ENCODE measurements at places on chromosomes 1 and 21.
A peak's percentile ranks its signal among the peaks of the same experiment; 100 is the strongest.

- DNase-seq, result peak; percentile 10
Observed at GRCh38 chr1:176315519-176316220, 108.6 kb upstream of the COP1 start.

- no peak for DNase-seq
Observed at GRCh38 chr1:47424336-47424982, 8.4 kb downstream of the FOXE3 start.

DNA sequence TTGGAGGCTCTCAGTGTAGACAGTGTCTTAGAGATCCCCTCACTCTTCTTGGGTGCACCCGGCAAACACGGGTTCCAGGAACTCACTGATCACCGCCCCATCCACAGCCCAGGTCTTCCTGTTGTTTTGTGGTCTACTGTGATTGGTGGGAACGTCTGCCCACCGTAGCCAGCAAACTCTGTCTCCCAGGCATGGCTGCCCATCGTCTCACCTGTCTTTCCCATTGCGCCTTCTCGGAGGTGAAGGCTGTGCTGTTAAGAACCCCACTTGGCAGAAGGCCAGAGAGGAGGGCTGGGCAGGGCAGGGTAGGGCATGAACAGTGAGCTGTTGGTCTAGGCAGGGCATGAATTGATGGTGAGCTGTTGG, 14.1 kb upstream of the KCNA2 start:
- no peak for DNase-seq

GRCh38 chr1:5973771-5974170, 18.5 kb downstream of the NPHP4 start:
- no peak for DNase-seq

DNA sequence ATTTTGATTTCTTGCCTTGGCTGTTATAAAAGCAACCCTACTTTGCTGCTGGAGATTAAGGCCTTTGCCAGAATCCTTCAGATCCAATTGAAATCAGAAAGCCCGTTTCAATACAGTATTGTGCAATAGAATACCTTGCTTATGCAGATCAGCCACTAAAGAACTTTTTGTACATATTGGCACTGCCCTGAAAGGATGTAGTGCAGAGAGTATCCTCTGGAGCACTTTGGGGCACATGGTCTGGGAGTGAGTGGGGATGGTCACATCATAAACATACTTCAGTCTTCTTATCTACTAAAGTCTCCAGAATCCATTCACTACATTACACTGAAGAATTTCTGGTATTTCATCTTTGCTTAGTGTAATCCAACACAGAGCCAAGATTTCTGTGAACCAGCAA, 189.0 kb downstream of the CENPF start:
- no peak for DNase-seq

DNA sequence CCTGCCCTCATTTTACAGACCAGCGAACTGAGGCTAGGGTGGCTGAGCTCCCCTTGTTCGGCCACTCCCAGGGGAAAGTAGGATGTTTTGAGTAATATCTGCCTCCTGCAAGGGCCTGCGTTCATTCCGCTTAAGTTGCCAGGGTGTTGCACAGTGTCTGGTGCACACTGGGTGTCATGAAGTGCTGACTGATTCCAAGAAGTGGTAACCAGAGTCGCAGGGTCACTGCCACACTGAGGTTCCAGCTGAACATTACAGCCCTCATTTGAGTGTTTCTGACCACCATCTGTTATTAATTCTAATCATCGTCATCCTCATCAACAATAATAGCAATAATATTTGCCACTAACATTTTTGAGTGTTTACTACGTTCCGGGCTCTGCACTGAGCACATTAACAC, 250.6 kb downstream of the KAZN start:
- DNase-seq, result no peak

GRCh38 chr1:177812144-177812543, 157.7 kb downstream of the SEC16B start:
- no peak for DNase-seq

GRCh38 chr1:117070124-117070523, 10.0 kb downstream of the TTF2 start:
- no peak for DNase-seq

GRCh38 chr1:237031480-237031879, 10.5 kb upstream of the RYR2 start:
- no peak for DNase-seq

DNA sequence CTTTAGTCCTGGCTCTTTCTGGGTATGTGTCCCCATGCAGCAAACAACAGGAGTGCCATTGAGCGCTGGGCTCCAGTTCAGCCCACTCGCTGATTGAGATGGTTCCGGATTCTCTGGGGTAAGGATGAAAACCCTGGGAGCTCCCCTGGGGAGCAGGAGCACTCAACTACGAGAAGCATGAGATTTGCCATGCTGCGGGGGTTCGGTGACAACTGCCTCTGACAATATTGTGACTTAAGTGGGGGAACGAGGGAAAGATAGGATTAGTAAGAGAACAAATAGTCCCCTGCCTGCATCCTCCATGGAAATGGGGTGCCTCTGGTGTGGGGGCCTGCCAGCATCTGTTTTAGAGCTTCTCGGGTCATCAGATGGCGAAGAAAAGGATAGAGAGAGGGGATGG, 123.6 kb upstream of the IPO9 start:
- DNase-seq, result no peak

- DNase-seq, result no peak
Observed at GRCh38 chr21:31566611-31567010, 92.9 kb upstream of the SOD1 start.

GRCh38 chr1:47693115-47693514, 255.3 kb downstream of the FOXD2 start:
- DNase-seq, result no peak

DNA sequence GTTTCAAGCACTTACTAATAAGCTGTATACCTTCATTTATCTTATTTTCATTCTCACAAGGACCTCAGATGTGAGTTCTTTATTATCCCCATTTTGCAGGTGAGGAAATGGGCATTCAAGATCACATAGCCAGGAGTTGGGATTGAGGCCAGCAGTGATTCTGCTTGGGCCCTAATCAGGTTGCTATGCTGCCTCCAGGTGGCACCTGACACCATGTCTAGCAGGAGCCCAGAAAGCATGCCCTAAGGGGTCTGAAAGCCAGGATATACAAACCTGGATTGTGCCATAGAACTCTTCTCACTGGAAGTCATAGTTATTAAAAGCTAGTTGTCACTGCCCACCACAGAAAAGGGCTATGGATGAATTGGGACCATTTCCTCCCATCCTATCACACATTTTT, 61.1 kb downstream of the FYB2 start:
- no peak for DNase-seq

DNA sequence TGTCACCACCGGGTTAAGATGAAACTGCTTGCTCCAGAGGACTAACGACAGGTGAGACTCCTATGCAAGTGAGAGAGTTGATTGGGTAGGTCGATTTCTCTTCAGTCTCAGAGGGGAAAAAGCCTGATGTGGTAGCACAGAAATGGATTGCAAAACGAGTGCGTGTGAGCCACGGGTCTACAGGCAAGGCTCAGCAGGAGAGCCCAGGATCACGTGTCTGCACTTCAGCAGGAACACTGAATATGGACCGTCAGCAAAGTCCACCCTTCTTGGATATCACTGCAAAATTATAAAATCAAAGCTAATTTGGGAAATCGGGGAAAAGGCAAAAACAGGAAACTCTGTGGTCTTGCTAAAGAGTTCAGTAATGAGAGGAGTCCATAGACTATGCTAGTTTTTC, 107.7 kb upstream of the ZNF648 start:
- no peak for DNase-seq

DNA sequence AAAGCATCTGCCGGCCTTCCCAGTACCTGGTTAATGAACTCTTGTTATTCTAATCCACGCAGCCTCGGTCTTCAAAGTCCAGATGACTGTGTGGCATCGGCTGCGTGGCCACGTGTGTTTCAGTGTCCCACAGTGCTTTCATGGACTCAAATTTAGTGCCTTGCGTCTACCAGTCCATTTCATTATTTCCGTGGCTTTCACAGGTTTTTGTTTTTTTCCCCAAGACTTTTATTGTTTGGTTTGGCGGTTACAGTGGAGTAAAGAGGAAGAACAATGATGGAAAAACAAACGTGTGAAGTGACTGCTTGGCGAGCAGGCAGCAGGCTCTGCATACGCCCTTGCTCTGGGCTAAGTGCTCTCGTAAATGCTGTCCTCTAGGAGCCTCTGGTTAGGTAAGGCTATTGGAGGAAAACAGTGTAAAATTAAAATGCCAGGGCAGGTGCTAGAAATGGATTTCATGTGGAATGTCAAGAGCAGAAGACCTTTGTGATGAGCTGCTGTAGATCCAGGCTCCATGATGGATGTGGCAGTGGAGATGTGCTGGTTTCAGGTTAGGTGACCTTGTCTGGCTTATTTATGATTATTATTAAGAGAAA, 536.3 kb downstream of the KIF26B start:
- DNase-seq, result no peak

GRCh38 chr1:230591678-230592077, 50.6 kb upstream of the COG2 start:
- no peak for DNase-seq

- DNase-seq, result peak; percentile 71
Observed at GRCh38 chr1:41812051-41812450, 106.7 kb downstream of the HIVEP3 start.

DNA sequence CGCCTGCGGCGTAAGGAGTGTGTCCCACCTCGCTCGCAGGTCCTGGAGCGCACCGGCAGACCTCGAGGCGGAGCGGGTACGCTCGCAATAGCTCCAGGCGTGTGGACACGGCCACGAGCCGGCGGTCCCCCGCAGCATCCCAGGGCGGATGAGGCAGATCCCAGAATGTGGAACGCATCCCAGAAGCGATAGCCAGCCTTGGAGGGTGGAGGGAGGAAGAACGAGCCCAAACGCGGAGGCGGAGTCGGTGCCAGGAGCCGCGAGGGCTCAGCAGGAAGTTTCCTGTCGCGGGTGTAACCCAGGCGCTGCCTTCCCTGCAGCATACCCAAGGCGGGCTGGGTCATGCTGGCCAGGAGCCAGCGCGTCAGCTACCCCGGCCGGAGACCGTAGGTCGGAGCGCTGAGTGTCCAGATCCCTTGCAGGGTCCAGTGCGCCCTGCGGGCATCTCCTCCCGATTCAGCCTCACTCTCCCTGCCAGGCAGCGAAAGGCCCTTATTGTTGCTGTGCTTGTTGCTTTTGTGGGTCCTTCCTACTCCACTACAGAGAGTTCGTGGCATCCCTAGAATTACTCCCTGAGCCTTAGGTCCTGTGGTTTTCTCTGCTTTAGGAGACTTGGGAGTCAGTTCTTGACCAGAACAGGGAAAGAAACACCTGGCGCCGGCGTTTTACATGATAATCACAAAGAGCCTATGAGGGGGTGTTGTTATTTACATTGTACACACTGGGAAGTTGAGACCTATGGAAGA, 27.7 kb downstream of the STYXL2 start:
- no peak for DNase-seq

GRCh38 chr21:44637018-44637850, at the start of gene KRTAP10-10:
KRTAP10-10 (plus strand) TSS chr21:44637356; CDS start chr21:44637418, 62 bp downstream.
- DNase-seq, result no peak

GRCh38 chr1:10691075-10691739, 105.2 kb downstream of the CASZ1 start:
- DNase-seq, result no peak

DNA sequence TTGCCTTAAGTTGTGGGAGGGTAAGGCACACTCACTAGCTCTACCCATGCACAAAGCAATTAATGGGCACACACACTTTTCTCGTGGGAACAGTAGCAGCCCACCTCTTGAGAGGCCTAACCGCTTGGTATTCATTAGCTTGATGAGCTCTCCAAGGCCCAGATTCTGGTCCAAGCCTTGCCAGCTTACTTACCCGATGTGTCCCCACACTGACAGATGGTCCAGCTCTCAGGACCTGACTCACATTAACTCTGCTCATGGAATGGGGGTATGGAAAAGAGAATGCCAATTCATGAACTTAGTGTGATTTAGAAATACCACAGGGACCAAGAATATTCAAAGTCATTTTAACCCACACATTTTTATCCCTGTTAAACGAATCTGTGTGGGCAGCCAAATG, 106.8 kb upstream of the CACHD1 start:
- DNase-seq, result no peak

- DNase-seq, result no peak
Observed at GRCh38 chr1:94254073-94254810, 16.9 kb upstream of the ARHGAP29 start.

- DNase-seq, result no peak
Observed at GRCh38 chr1:177219554-177220458, 49.0 kb downstream of the BRINP2 start.

DNA sequence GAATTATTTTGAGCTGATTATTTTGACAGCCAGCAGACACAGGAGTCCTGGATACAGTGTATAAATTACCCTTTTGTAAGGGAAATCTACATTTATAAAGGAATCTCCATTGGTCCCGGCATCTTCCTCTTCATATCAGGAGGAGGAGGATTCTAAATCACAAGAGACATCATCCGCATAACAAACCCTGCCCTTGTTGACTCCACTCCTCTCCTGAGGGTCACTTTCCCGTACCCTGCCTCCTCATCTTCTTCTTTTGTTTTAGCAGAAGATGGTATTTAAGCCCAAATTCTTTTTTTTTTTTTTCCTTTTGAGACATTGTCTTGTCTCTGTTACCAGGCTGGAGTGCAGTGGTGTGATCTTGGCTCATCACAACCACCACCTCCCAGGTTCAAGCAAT, 14.6 kb upstream of the PKNOX1 start:
- DNase-seq, result no peak

- no peak for DNase-seq
Observed at GRCh38 chr1:172971241-172971640, 79.5 kb downstream of the TNFSF18 start.

GRCh38 chr1:54348700-54349021, 57.5 kb downstream of the SSBP3 start:
- no peak for DNase-seq

DNA sequence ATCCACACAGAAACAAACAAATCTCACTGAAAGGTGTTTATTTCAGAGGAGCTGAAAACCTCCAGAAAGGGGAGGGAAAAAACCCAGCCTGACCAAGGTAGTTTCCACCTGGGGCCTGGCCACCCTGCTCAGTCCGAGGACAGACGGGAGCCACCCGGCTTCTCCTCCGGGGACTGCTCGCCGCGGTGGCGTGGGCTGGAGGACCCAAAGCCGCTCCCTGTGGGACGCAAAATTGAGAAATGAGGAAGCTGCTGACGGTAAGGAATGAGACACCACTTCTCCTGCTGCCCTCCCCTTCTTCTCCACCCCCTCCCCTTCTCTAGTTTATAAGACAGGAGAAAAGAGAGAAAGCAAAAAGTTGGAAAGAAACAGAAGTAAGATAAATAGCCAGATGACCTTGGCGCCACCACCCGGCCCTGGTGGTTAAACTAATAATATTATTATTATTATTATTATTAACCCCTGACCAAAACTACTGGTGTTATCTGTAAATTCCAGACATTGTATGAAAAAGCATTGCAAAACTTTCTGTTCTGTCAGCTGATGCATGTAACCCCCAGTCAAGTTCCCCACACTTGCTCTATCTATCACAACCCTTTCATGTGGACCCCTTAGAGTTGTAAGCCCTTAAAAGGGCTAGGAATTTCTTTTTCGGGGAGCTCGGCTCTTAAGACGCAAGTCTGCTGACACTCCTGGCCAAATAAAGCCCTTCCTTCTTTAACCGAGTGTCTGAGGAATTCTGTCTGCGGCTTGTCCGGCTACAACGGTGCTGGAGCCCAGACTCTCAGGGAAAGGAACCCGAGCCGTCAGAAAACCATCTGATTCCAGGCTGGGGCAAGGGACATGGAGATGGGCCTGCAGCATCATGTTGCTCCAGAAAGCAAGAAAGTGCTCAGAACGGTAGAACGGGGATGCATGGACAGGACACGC, 12.5 kb downstream of the ITGB2 start:
- no peak for DNase-seq

All from GM10248 (cell line).